ENCODE measurements at places on chromosomes 6 and 20. TPM values are rescaled to one million over a fixed set of nuclear protein-coding genes. Genes with fewer than 3 reads are reported as not detected.

- no peak for DNase-seq
These were observed 62.1 kb downstream of the HTR1B start for GRCh38 chr6:77401231-77401630.

DNA sequence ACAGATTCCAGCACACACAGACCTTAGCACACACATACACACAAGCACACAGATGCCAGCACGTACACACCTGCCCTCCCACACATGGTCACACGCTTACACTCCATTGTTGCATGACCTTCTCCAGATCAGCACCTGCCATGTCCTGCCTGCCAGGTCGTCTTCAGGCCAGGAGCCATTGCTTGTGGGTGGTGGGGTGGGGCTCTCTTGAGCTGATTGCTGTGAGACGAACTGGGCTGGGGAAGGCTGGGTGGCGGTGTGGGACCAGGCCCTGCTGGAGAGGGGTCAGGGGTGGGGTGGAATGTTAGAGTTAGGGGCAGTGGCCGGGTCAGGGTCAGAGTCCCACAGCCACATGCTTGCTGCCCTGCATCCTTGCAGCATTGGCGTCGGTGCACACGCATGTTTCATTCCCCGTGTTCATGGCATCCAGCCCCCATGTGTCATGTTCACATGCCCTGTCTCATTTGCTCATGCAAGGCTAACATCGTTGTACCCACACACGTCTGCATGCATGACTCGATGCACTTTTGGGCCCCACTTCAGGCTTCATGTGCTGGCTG, 6.5 kb upstream of the NPBWR2 start:
- no peak for DNase-seq

Gene OR12D1
- not detected for total RNA-seq

Gene RFX6
- not detected for total RNA-seq

Gene SLC4A11
- 0.66 TPM for total RNA-seq

Measured in activated CD4-positive, alpha-beta T cell treated with anti-CD3 and anti-CD28 coated beads for 36 hours (primary cell).